CD4-positive, alpha-beta T cell treated with Interleukin-10 for 1 hour (primary cell): ENCODE measurements at places on chromosomes 2 and 18.
A peak's percentile ranks its signal among the peaks of the same experiment; 100 is the strongest.

DNA sequence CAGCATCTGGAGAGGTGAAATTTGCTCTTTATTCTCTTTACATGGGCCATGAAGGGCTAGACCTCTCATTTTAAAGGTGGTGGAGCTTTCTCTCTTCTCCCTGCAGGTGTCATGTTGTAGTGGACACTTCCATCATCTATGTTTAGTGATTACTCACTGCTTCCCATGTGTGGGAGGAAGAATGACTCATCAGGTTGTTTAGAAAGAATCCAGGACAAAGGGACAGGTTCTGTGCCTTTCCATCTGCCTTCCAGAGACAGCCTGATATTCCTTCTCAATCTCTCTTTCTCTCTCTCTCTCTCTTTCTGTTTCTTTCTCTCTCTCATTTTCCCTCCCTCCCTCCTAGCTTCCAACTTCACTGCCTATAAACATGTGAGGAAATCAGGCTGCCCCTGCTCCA is 38.7 kb downstream of the SCG2 start:
- DNase-seq: no peak

- no peak for DNase-seq
Measured at GRCh38 chr2:111633643-111634042, 250.3 kb downstream of the ANAPC1 start.

GRCh38 chr2:23536326-23536725 is 151.3 kb downstream of the KLHL29 start:
- no peak for DNase-seq

DNA sequence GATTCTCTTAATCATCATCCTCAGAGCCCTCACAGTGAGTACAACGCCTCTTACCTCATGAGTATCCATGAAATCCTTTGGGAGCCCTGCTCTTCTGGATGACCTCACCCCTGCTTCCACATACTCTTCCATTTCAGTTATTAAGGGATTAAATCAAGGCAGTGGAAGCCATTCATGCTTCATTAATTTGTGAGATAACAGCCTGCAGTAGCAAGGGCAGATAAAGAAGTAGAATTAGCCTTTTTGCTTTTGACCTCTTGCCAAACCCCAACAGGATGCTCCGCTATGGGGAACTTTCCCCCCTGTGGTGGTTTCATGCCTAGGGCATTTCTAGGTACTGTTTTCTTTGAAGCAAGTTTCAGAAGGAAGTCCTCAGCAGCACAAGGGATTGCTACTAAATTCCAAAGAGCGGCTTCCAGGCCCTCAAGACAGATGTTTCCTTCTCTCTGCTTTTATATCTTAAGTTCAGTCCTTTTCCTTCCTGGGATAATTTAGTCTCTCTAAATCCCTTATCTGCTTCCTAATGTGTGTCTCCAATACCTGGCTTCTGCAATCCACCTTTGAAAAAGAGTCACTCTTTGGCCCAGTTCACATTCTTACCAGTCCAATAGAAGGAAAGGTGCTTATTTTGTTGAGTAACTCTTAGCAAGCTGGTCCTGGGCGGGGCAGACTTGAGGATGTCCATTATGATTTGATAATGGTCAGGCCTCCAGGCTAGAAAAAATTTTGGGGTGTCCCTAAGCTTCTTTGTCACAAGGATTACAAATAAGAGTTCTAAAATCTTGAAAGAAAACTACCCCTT is 76.9 kb downstream of the MYO1B start:
- DNase-seq: peak; percentile 19

- no peak for DNase-seq
Measured at GRCh38 chr2:52341732-52342131, 1309.8 kb upstream of the NRXN1 start.

- peak; percentile 23 for DNase-seq
Measured at GRCh38 chr2:26043862-26044696, 10.2 kb downstream of the RAB10 start.

GRCh38 chr18:47287911-47288585 is 36.6 kb upstream of the SKOR2 start:
- DNase-seq: no peak

- DNase-seq: no peak
Measured at GRCh38 chr2:133802409-133803039, 234.3 kb upstream of the NCKAP5 start.

GRCh38 chr2:240384711-240385450 is 50.6 kb upstream of the GPC1 start:
- DNase-seq: no peak

DNA sequence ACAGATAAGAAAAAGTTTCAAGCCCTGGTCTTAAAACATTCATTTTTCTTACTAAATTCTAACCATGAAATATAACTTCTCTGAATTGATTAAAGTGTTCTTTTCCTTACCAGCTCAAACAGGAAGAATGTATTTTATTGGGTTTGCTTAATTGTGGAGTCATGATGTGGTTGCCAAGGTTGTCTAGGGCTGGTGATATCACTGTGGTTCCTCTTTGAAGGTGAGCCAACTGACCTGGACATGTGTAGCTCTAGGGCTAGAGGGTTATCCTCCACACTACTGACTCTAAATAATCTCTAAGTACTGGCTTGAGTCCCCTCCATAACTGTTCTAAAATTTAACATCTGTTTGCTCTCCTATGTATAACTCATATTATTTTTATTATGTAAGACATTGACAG is 529.6 kb downstream of the PIK3C3 start:
- DNase-seq: no peak

GRCh38 chr2:86787736-86788135 is 3.0 kb downstream of the CD8A start:
- peak; percentile 62 for DNase-seq
